Left ventricle myocardium superior (tissue), 1 donor: ENCODE measurements at places on chromosomes 3 and 15. TPM values are rescaled to one million over a fixed set of nuclear protein-coding genes. Genes with fewer than 3 reads are reported as not detected.

GRCh38 chr3:100209948-100210771 lies 50.6 kb upstream of the TBC1D23 start:
- DNase-seq, result no peak

DNA sequence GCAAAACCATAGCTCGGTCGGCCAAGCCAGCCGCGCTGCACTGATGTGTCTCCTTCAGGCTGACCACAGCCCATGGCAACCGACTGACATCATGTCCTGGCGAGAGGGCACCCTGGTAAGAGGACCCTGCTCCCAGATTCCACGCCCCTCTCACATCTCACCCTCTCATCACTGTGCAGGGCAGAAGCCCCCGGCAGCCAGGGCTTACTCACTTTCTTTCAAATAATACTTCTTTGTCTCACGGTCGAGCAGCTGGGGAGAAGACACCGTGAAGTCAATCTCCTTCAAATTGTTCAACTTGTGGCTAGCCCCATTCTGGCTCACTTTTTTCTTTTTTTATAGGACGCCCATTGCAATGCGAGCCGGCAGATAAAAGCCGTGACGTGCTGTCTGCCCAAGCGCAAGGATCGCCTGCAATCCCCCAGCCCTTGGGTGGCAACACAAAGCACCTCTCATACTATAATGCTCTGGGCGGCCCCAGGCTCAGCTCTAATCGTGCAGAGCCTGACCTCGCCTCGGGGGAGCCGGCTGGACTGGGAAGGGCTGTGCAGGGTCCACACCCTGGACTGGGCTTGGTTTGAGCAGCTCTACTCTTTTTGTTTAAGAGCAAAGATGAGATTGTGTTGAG lies 33.6 kb downstream of the VGLL4 start:
- DNase-seq, result peak; percentile 57

- DNase-seq, result no peak
Observed at GRCh38 chr3:184889312-184889904, 77.4 kb downstream of the VPS8 start.

DNA sequence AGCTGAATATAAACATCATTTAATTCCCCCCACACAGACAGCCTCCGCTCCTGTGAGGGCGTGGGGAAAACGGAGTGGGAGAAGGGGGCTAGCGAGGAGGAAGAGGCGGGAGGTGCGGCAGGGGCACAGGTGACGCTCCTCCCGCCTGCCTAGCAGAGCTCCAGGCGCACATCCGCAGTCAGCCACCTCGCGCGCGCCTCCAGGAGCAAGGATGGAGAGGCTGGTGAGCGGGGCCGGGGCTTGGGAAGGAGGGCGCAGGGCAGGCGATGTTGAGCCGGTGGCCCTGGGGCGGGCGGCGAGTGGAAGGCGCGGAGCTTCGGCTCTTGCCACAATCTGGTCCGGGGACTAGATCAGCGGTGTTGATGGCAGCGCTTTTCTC lies at the start of gene CD200:
TSS of gene CD200 (plus strand) at position 155 of the 379 bp plus-strand sequence. CDS start at position 212, 57 bp downstream.
- peak; percentile 58 for DNase-seq

DNA sequence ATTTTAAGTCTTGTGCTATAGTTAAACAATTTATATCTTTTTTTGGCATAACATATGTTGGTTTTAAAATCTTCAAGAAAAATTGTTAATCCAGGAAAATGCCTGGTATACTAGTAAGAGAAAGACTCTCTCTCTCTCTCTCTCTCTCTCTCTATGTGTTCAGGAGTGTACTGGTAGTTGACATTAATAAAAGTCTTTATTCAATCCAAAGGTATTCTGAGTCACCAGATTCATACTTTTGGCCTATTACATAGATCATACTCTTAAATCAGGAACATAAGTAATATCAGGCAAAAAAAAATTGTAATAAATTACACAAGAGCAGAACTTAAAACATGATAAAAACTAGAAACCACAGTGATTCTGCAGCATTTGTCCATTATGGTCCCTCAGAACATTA lies 70.2 kb downstream of the TFG start:
- DNase-seq, result no peak

PML gene
- total RNA-seq, result 20.8 TPM

GRCh38 chr3:111949712-111950111 lies 29.1 kb upstream of the ABHD10 start:
- no peak for DNase-seq

- no peak for DNase-seq
Observed at GRCh38 chr3:123143669-123144411, 57.9 kb upstream of the SEC22A start.

DNA sequence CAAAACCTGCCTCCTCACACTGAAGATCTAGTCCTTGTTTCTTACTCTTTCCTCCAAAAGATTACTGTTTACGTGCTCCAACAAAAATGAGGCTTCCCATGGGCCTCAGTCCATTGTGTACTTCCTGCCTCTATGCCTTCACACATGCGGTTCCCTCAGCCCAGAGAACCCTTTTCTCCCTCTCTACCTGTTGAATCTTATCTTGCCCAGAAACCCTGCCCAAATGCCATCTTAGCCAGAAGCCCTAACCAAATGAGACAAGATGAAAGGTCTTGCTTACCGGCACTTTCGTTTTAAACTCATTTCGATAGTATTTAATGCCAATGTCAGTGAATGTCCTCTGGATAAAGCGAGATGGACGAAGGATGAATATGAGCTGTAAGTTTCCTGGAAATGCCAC lies 85.5 kb downstream of the B3GNT5 start:
- DNase-seq, result no peak

DNA sequence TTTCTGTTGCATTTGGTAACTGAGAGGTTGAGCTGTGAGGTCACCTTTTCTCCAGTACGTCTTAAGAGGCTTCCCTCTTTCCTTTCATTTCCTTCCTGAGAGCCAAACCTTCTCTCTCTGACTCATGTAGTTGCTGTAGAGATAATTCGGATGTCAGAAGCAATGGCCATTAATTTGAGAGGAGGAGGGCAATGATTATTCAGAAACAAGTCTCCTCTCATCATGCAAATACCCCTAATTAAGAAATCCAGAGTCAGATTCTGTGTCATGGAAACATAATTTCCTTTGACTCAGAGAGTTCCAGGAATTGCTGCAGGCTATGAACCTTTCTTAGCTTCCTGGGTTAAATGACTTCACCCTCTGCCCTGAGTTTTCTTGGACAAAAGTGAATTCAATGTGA lies 59.0 kb upstream of the GSK3B start:
- no peak for DNase-seq

MESP1 gene
- total RNA-seq, result 8.4 TPM

DNA sequence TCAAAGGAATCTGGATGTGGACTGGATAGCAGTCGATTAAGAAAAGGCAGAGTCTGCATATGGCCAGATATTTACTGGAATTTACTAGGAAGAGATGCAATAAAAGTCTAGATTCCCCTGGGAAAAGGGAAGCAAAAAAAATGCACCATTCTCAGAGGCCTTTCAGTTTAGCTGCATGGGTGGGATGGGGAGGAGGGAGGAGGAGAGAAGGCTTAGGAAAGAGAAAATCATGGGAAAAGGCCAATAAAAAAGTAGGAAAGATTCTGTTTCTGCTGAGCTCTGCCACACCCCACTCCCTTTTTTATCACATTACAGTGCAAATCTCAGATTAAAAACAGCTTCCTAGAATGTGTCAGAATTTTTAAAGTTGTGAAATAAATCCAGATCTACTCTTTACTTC lies 103.6 kb downstream of the ADAMTS9 start:
- no peak for DNase-seq

DNA sequence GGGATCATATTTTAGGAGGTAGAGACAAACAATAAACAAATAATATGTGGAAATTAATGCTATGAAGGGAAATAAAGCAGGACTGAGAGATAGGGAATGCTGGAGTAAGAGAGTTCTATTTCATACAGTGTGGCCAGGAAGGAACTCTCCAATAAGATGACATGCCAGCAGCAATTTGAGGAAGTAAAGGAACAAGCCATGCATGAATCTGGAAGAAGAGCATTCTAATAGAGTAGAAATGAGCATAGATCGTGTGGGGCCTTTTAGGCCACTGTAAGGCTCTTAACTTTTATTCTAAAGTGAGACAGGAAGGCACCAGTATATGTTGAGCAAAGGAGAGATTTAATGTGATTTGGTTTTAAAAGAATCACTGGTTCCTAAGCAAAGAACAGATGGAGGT lies 126.3 kb downstream of the DMXL2 start:
- DNase-seq, result no peak

- DNase-seq, result peak; percentile 23
Observed at GRCh38 chr3:48419597-48419996, 10.3 kb downstream of the PLXNB1 start.

DNA sequence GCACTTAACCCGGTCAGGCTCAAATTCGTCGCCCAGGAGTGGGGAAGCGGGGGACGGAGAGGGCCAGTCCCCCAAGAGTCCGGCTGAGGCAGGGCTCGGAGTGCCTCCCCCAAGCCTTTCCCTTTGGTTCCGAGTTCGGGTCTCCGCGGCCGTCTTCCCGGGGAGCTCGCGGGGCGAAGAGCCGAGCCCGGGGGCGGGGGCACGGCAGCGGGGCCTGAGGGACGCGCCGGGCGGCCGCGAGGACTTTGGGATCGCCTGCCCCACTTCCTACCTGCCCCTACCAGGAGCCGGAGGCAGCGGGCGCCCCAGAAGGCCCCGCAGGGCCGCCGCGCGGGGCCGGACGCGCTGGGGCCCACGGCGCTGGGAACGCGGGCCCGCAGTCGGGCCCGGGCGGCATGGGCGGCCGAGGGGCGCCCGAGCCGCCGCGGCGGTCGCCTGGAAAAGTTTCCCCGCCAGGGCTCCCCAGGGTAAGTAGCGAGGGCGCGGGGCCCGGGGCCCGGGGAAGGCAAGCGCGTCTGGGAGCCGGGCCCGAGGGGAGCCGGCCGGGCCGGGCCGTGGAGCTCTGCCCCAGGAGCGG lies 2.8 kb downstream of the FURIN start:
- DNase-seq, result peak; percentile 69

GRCh38 chr15:65303687-65304380 lies 643 bp upstream of the RNU5B-1 start:
- DNase-seq, result no peak

GRCh38 chr3:56761023-56761422 lies 40.7 kb downstream of the ARHGEF3 start:
- DNase-seq, result no peak

GRCh38 chr3:31829826-31830426 lies 151.1 kb downstream of the OSBPL10 start:
- no peak for DNase-seq

DNA sequence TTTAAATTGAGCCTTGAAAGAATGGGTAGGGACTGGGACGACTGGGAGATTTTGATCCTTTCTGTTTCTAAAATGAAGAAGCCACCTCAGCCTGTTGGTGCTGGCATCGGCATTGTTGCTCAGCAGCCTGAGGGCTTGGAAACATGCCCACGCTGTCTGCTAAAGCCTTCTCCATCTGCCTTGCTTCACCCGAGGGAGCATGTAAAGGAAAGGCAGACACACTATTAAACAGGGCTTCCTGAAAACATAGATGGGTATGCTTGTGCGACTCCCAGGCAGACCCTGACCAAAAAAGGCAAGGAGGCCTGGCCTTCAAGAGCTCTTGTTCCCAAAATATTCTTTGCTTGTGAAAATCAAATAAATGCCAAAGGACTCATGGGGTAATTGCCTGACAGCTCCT lies 84.2 kb upstream of the SLC4A7 start:
- peak; percentile 76 for DNase-seq

DNA sequence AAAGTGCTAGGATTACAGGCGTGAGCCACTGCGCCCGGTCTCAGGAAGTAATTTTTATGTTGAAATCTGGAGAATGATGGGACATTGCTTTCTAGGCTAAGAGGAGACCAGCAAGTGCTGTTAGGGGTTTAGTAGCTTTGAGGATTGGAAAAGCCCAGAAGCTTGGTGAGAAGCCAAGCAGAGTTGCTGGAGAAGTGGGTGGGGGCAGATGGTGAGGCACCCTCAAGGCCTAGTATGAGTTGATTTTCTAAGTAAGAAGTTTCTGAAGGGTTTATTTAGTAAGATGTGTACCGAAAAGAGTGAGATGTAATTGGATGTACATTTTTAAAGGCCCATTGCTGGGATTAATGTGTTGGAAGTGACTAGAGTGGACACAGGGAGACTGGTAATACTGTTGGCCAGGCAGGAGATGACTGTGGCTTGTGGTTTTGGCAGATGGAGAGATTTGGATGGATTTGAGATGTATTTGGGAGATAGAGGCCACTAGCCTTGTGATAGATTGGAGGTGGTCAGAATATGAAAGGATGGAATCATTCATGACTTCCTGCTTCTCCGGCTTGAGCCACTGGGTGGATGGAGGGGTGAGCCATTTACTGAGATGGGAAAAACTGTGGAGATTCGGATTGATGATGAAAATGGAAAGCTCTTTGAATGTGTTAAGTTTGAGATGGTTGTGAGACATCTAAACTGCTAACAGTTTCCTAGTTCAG lies 2.3 kb downstream of the LRRC28 start:
- DNase-seq, result no peak

CPNE9 gene
- not detected for total RNA-seq

MITF gene
- total RNA-seq, result 69.4 TPM

DNA sequence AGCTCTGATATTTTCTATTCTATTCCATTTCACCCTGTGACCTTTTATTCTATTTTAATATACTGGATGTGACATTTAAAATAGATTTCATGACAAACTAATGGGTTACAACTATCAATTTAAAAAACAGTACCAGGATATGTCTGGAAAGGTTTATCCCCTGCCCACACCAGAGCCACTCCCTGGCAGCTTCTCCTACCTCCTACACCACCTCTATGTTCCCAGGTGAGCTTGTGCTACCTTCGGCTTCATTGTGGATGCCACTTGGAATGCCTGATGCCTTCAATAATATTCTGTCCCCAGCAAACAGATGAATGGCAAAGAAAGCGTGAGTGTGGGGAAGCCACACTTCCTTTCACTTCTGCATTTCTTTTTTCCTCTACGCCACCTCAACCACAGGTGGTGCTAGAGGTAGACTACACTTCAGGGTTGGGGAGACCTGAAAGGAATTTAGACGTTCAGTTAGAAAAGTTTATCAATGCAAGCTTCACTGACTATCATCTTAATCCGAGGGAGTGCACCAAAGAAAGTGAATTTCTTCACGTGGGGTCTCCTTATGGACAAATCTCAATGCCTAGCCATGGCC lies 213.0 kb downstream of the SSR3 start:
- DNase-seq, result no peak

DNA sequence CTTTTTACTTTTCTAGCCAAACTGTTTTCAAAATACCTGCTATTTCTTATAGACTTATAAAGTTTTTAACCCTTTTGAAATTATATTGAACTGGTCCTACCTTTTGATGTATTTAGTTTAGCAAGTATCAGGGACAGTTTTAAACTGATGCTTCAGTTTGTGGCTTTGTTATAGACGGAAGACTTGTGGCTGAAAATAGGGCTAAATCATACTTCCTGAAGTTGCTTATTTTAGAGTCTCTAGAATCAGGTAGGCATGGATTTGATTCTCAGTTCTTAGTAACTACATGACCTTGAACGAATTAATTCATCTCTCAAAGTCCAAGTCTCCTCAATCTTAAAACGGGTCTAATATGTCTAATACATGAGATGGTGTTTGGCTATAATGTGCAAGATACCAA lies 322.8 kb downstream of the RAP2B start:
- DNase-seq, result no peak
